ENCODE measurements at places on chromosomes 3 and 15. TPM values are rescaled to one million over a fixed set of nuclear protein-coding genes. Genes with fewer than 3 reads are reported as not detected.

DNA sequence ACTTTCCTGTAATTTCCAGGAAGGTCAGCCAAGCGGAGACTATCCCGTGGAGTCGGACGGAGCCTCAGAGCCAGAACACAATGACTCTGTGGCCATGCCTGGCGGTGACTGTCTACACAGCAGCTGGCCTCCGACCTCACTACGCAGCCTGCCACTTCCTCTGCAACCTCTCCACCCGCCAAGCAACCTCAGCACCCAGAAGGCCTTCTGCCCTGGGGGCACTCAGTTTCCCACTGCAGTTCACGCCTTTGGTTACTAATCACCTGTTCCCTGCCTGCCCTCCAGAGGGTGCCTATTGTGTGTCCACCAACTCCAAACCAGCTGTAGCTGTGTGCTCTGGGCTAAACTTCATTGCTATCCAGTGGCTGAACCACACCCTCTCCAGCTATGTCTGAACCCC, 44.0 kb downstream of the TM2D3 start:
- DNase-seq = no peak

- H3K4me1 ChIP-seq = peaks cover 62% of the 10 kb centered on the region
- H3K36me3 ChIP-seq = no peaks in the 10 kb centered on the region
- no peak for DNase-seq
- H3K27ac ChIP-seq = peak overlapping the region; percentile 88
- H3K4me3 ChIP-seq = no peak overlapping the region
Observed at GRCh38 chr3:129595544-129596193, 10.8 kb downstream of the PLXND1 start.

DNA sequence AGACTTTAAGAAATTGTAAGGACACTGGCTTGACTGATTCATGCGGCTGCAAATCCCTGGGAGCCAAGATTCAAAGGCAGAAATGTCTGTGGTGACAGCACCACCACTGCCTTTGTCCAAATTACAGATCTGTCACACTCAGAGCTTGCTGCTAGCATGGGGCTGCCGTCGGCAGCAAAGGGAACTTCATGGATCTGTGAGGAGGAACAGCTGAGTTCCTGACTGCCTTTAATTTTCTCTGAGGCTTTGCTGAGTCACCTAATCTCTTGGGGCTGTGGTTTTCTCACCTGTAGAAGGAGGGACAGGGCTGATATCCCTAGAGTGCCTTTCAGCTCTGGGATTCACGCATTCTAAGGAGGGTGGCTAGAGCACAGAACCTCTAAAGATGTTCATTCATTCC, 4.1 kb upstream of the PAK6 start:
- peak; percentile 1 for DNase-seq
- no peak overlapping the region for H3K27ac ChIP-seq
- peaks cover 6% of the 10 kb centered on the region for H3K4me1 ChIP-seq

- peaks cover 23% of the 10 kb centered on the region for H3K4me1 ChIP-seq
- H3K27me3 ChIP-seq = no peaks in the 10 kb centered on the region
- no peak overlapping the region for H3K4me3 ChIP-seq
- no peak overlapping the region for H3K27ac ChIP-seq
- no peak for DNase-seq
Observed at GRCh38 chr15:67031331-67031730, 34.1 kb upstream of the SMAD3 start.

GRCh38 chr3:170914690-170915089, 6.3 kb upstream of the EIF5A2 start:
- no peaks in the 10 kb centered on the region for H3K36me3 ChIP-seq
- H3K4me3 ChIP-seq = no peak overlapping the region
- DNase-seq = no peak
- no peak overlapping the region for H3K27ac ChIP-seq

DNA sequence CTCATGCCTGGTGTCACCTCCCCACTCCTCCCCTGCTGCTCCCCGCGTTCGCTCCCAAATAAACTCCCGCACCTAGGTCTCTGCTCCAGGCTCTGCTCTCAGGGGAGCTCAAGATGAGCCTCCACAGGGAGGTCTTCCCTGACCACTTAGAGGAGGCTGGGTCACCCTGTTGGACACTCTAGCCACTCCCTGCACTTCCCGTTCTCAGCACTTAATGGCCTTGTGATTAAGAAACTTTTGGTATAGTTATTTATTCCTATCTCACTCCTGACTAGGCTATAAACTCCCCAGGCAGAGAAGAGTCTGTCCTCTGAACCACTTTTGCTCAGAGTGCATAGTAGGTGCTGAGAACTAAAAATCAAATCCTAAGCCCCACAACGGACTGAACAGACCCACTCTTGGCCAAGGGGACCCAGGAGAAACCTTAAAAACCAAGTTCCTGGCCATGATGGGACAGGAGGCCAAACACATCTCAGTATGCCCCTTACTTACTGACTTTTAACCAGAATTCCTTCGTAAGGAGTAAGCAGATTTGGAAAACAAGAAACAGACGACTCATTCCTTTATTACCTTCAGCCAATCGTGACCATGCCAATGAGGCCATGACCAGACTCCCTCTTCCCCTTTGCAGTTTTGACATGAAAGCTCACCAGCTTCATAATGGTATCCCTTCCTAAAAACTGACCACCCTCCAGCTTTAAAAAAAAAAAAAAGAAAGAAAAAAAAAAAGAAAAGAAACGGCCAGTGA, 69.0 kb upstream of the HRH1 start:
- H3K27ac ChIP-seq = no peak overlapping the region
- no peaks in the 10 kb centered on the region for H3K4me1 ChIP-seq
- no peaks in the 10 kb centered on the region for H3K36me3 ChIP-seq
- H3K4me3 ChIP-seq = no peak overlapping the region
- no peak for DNase-seq

DNA sequence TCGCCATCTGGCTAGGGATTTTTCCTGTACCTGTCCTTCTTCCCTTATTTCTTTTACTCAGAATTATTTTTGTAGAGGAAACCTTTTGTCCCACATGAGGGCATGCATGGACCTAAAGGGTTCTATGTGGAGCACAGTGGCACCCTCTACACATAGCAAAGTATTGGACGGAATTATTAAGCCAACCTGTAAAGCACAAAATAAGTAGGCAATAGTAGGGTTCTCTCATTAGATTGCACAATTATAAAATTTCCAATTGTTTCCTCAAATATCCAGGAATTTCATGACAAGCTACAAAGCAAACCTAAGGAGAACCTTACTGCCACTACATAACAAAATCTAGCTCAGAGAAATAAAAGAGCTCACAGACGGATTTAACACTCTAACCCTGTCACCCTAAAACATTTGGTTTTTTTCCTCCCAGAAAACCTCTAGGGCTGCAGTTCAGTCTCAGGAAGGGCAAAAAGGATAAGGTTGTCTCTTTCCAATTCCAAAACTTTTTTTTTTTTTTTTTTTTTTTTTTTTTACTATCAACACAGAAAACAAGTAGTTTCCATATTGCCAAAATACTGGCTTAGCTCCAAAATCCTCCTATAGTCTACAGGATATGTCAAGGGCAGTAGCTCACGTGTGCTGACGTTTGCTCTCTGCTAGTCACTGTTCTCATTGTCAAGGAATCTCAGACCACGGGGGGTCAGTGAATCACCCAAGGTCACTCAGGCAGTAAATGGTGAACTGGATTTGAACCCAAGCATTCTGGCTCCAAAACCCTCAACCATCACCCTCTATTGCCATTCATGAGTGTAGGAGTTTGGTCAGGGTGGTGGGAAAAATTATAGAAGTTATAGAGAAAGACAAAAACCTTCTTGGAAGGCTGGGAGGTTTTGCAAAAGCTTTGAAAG, 52.3 kb downstream of the NCEH1 start:
- no peaks in the 10 kb centered on the region for H3K36me3 ChIP-seq
- no peaks in the 10 kb centered on the region for H3K27me3 ChIP-seq
- H3K4me1 ChIP-seq = no peaks in the 10 kb centered on the region
- no peak overlapping the region for H3K4me3 ChIP-seq
- peak; percentile 29 for DNase-seq
- peak overlapping the region; percentile 23 for H3K27ac ChIP-seq

GRCh38 chr15:59587085-59587826, 24.3 kb upstream of the GCNT3 start:
- no peaks in the 10 kb centered on the region for H3K36me3 ChIP-seq
- no peaks in the 10 kb centered on the region for H3K27me3 ChIP-seq
- peak overlapping the region; percentile 61 for H3K27ac ChIP-seq
- H3K4me3 ChIP-seq = no peak overlapping the region

DNA sequence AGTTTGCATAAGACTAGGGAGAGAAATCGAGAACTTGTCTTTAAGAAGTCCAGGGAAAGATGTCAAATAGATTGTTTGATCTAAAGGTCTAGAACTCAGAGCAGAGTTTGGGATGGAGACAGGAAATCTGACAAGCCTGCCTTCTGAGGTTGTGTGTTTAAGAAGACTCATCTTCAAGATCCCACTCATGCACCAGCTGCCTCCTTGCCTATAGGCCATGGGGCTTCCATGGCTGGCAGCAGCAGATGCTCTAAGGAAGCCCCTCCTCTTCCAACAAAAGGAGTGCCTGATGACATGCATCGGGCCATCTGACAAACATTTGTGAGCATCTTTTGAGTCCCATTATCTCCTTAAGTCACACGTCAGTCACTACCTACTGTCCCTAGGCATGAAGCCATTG, 47.4 kb downstream of the WNT5A start:
- no peak overlapping the region for H3K27ac ChIP-seq
- no peak for DNase-seq
- no peaks in the 10 kb centered on the region for H3K4me1 ChIP-seq

DNA sequence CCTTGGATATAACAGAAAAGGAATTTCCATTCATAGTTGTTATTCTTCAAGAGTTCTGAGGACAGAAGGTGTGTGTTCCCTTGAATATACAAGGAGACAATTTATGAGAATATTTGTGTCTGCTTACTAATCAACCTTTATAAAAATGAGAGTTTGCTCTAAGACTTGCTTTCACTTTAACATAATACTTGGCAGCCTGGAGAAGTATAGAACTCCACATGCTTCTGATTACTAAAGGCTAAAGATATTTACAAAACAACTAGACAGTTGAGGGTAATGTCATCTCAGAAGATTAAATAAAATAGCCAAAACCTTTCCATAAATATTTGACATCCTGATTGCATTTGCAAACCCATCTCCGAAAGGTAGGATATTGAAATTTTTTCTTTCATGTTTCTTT, 727.1 kb upstream of the NAALADL2 start:
- no peak overlapping the region for H3K27ac ChIP-seq
- no peak for DNase-seq
- peaks cover 8% of the 10 kb centered on the region for H3K4me1 ChIP-seq
- H3K4me3 ChIP-seq = no peak overlapping the region

- DNase-seq = no peak
- H3K27ac ChIP-seq = no peak overlapping the region
- no peak overlapping the region for H3K4me3 ChIP-seq
- H3K27me3 ChIP-seq = no peaks in the 10 kb centered on the region
- H3K36me3 ChIP-seq = no peaks in the 10 kb centered on the region
Observed at GRCh38 chr3:171058058-171058457, 31.5 kb upstream of the SLC2A2 start.

- no peak overlapping the region for H3K4me3 ChIP-seq
- peak overlapping the region; percentile 83 for H3K27ac ChIP-seq
- H3K27me3 ChIP-seq = no peaks in the 10 kb centered on the region
- no peak for DNase-seq
Observed at GRCh38 chr15:100175406-100176114, 166.2 kb downstream of the ADAMTS17 start.

DNA sequence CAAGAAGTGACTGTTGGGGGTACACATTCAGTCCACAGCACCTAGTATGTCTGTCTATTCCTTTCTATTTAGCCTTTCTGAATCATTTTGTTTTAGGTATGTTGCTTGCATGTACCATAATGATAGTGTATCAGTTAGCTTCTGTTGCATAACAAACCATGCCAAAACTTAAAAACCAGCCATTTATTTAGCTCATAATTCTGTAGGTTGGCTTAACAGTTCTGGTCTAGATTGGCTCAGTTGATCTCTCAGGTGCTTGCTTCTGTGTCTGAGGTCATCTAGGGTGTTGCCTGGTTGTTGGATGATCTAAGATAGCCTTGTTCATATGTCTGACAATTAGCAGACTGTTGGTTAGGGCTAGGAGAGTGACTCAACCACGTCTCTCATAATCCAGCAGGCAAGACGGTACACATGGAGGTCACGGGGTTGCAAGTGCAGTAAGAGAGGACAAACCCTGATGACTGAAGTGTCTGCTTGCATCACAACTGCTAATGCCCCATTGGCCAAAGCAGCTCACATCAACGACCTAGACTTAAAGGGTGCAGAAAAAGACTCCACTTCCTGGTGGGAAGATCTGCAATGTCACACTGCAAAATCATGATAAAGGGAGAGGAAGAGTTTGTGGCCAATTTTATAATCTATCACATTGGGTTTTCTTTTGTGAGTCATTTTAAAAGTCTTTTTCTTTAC, 6.8 kb upstream of the PDCD6IP start:
- peak overlapping the region; percentile 51 for H3K27ac ChIP-seq
- no peaks in the 10 kb centered on the region for H3K36me3 ChIP-seq
- peak; percentile 56 for DNase-seq
- H3K4me1 ChIP-seq = no peaks in the 10 kb centered on the region

DNA sequence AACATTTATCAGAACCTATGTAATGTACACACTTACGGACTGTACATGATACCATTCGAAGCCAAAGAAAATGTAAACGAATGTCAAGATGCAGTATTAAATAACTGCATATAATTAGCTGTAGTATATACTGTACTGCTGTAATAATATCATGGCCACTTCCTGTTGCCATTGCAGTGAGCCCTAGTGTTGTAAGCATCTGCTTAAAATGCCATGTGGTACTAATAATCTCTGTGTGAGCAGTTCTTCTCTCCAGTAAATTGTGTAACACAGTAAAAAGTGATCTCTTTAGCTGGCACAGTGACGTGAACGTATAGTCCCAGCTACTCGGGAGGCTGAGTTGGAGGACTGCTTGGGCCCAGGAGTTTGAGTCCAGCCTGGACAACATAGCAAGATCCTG, 8.6 kb downstream of the SPG11 start:
- DNase-seq = no peak
- H3K36me3 ChIP-seq = no peaks in the 10 kb centered on the region
- H3K27ac ChIP-seq = peak overlapping the region; percentile 49
- H3K4me3 ChIP-seq = no peak overlapping the region
- no peaks in the 10 kb centered on the region for H3K4me1 ChIP-seq
- H3K27me3 ChIP-seq = no peaks in the 10 kb centered on the region

DNA sequence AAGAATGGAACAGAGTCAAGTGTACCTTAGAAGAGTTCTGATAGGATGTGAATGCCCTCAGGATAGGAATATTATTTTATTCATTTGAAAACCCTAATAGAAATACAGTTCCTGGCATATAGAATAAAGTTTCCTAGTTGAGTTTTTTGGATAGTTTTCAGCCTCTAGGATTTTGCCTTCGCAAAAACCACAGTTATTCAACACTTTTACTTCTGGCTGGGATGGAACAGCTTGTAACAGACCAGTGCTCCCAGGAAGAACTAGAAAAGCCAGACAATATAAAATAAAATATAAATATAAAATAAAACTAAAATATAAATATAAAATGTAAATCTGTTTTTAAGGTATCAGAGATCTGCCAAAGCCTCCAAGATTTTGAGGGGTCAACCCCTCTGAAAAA, 27.5 kb upstream of the RARB start:
- no peaks in the 10 kb centered on the region for H3K27me3 ChIP-seq
- no peak overlapping the region for H3K27ac ChIP-seq
- no peak overlapping the region for H3K4me3 ChIP-seq
- no peaks in the 10 kb centered on the region for H3K4me1 ChIP-seq

Gene OTOL1
- total RNA-seq = not detected

Gene GHSR
- total RNA-seq = not detected

Gene PEAK1
- 30.1 TPM for total RNA-seq

Gene HIGD2B
- not detected for total RNA-seq

Gene SI
- total RNA-seq = 78.4 TPM

Gene GORASP1
- total RNA-seq = 48.6 TPM

Gene OPA1
- 49.0 TPM for total RNA-seq

Gene TM4SF4
- 899 TPM for total RNA-seq

Gene EDEM1
- total RNA-seq = 39.2 TPM
